ENCODE measurements at places on chromosomes 13 and 19. TPM values are rescaled to one million over a fixed set of nuclear protein-coding genes. Genes with fewer than 3 reads are reported as not detected.

GRCh38 chr19:28632371-28633080, 580.4 kb downstream of the UQCRFS1 start:
- DNase-seq = no peak

- DNase-seq = no peak
Measured at GRCh38 chr19:5800361-5801270, 4.3 kb upstream of the NRTN start.

DNA sequence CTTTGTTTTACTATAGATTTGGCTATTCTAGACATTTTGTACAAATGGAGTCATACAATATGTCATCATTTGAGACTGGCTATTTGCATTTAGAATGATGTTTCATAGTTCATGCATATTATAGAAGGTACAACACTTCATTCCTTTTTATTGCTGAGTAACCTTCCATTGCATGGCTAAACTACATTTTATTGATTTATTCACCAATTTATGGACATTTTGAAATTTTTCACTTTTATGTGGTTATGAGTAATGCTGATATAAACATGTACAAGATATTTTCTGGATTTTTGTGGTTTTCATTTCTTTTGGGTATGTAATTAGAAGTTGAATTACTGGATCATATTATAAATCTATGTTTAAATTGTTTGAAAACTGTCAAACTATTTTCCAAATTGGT, 710.3 kb upstream of the SLITRK5 start:
- DNase-seq = no peak

GRCh38 chr13:75549262-75550158, at the start of gene UCHL3:
UCHL3 (plus strand) TSS chr13:75549791; CDS start chr13:75549821, 30 bp downstream.
- peak; percentile 92 for DNase-seq

DNA sequence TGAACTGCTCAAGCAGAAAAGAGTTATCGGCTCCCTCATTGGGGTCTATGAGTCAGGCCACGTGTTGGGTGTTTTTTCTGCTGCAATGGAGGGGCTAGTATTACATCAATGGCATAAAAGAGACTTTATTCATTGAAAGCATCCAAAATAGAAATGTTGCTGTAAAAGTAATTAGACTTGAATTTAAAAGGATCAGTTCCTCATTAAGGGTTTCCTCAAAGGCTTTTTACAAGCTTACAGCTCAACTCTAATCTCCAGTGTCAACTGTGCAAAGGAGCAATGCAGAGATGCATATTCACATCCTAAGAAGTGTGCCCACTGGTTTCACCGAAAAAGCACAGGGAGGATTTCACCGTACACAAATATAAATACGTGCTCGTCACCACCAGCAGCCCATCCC, 300.3 kb downstream of the FOXO1 start:
- no peak for DNase-seq

DNA sequence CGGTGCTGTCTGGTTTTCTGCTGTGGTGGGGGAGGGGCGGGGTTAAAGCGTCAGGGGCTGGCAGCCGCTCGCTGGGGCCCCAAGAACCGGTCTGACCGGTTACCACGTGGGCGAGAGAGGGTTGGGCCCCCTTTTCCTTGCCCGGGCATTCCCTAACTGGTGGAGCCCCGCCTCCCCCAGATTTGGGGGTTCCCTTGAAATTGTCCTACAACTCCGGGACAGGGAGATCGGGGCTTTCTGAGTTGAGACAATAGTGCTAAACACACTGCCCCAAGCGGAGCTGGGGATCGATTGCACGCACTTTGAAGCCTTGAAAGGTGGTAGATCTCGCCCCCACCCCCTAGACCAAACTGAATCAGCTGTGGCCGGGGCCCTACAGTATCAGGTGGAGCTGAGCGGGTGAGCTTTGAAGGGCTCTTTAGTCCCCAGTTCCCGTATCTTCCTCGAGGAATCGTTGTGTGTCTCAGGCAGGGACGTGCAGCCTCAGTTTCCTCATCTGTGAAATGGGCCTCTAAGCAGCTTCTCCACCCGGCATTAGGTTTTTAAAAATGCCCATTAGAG, 4.8 kb downstream of the IER2 start:
- peak; percentile 74 for DNase-seq

GRCh38 chr19:52599241-52599640, 29.2 kb downstream of the ZNF701 start:
- no peak for DNase-seq

DNA sequence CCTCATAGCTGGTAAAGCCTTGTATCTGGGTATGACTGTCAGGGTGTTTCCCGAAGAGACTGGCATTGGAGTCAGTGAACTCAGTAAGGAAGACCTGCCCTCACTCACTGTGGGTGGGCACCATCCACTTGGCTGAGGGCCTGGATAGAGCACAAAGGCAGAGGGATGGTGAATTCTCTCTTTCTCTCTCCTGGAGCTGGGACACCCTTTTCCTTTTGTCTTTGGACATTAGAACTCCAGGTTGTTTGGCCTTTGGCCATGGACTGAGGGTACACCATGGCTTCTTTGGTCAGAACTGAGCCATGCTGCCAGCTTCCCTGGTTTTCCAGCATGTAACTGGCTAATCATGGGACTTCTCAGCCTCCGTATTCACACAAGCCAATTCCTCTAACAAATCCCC, 4.6 kb upstream of the CEACAM1 start:
- DNase-seq = no peak

DNA sequence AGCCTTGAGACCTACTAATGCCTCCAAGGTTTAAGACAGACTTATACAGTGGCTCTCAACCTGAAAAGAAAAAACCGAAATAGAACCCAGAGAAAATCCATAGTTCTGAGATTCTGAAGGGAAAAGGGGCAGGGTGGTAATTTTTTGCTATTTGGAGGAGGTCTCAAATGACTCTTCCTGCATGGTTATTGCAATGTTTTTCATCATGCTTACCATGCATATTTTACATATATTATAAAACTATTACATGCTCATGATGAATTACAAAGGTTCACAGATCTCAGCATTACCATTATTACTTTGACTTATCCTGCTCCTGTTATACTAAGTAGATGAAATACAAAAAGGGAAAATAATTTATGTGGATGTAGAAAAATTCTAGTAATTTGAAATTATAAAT, 47.6 kb downstream of the N4BP2L2 start:
- no peak for DNase-seq

HCN2 gene
- 2.8 TPM for total RNA-seq

SIAH3 gene
- not detected for total RNA-seq

MYBPC2 gene
- total RNA-seq = not detected

NANOS3 gene
- total RNA-seq = 1.3 TPM

All from HFFc6 (cell line).